RWPE2 (cell line): ENCODE measurements at places on chromosomes 5 and 9.

DNA sequence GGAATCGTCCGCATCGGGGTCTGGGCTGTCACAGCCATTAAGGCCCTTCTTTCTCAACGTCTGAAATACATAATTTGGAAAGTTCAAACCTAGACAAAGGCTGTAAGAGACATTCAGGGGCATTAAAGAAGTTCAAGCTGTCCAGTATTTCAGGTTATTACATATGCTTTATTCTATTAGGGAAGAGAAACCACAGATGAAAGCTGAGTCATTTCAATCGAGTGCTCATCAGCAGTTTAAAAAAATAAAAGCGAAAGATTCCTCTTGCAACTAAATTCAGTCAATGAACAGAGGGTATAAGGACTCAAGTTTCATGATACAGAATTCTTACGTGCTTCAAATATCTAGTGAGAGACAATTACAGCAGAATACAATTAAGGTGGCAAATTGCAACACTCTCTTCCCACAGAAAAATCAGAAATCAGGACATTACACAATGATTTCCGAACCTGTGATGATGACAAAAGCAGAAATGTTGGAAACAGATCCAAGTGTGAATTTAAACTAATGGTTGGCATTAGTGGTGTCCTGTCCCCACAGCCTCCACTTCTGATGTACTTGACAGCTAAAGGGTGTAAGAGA, 121.6 kb downstream of the MEF2C start:
- DNase-seq: no peak

DNA sequence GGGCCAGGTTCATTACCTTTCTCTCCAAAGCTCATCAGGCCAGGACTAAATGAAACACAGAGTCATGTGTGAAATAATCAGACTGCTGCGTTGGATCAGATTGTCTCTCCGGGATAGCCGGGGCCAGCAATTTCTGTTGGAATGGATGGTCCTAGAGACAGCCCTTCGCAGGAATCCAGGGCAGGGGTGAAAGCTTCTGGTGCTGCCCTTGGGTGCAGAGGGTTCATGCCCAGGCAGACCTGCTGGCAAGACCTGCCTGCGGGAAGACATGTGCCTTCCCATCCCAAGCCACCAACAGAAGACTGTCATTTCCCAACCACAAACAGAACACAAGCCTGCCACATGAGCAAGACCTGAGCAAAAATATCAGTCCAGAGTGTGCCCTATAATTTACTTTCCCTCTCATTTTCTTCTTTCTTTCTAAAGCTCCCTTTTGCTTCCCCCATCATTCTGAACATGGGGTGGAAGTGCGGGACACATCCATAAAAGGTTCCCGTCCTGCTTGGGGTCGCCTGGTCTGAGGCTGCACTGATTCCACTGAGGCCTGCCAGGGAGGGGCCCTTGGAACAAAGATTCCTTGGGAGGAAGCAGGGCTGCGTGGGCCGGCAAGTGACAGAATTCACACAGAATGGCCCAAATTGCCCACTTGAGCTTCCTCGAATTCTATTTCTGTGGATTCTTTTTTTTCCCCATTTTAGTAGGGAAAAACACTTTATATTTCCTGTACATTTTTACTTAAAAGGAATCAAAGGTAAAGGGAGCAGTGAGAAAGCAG, 57.3 kb downstream of the UBE2QL1 start:
- DNase-seq: no peak

- DNase-seq: no peak
Observed at GRCh38 chr9:136876476-136876875, 9.8 kb upstream of the TRAF2 start.

- DNase-seq: no peak
Observed at GRCh38 chr5:139438707-139439012, 665 bp downstream of the DNAJC18 start.

GRCh38 chr9:113471566-113471965, 8.0 kb downstream of the RGS3 start:
- no peak for DNase-seq

GRCh38 chr5:77230727-77231470, 20.4 kb downstream of the PDE8B start:
- no peak for DNase-seq

GRCh38 chr9:116700882-116701865, 14.1 kb downstream of the TRIM32 start:
- DNase-seq: no peak

DNA sequence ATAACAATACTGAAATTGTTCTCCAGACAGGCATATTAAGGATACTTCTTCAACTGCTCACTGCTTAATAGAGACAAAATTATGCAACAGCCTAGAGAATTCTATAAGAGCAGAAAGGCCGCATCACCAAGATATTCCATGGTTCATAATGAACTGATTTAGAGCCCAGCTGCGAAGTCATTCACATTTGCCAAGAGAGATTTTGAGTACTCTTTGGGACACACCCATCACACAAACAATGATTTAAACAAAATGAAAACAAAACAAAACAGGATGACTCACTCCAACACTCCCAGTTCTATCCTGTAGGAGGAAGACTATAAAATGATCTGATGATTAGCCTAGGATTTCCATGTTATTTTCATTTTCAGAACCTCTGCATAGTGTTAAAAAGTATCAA, 145.7 kb upstream of the GNA14 start:
- DNase-seq: no peak

DNA sequence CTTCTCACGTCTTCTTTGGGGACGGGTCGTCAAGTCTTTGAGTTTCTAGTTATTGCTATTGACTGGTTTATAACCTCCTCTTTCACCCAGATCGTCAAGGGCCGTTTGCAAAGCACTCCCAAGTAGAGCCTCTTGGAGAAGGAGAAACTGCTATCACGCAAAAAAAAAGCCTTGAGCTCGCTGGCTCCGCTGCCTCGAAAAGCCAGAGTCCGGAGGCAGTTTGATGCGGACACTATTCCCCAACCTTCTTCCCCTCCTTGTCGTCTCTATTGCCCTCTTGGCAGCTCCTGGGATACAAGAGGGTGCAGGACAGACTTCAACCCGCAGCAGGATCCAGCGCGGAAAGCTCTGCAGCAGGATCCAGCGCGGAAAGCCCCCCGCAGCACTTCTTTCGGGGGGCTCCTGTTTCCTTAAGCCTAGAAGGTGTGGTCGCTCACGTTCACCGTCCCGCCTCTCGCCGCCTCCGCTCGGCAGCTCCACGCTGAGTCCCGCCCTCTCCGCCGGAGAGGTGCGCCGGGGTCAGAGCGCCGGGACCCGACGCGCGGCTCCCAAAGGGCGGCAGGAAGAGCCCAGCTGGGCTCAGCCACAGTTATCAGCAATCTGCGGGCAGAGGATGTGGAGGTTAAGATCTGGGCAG, at the start of gene PCDHAC1:
PCDHAC1 (plus strand) TSS at position 494 of the 637 bp plus-strand sequence. CDS start 594 bp downstream, outside the sequence.
- no peak for DNase-seq
